Stimulated activated CD8-positive, alpha-beta memory T cell treated with anti-CD3 and anti-CD28 coated beads, Interleukin-7, amount 100 ng/mL, for 24 hours (primary cell): ENCODE measurements at places on chromosomes 7 and 10.

- no peak for DNase-seq
These were observed 161.7 kb downstream of the SVIL start for GRCh38 chr10:29473087-29473356.

DNA sequence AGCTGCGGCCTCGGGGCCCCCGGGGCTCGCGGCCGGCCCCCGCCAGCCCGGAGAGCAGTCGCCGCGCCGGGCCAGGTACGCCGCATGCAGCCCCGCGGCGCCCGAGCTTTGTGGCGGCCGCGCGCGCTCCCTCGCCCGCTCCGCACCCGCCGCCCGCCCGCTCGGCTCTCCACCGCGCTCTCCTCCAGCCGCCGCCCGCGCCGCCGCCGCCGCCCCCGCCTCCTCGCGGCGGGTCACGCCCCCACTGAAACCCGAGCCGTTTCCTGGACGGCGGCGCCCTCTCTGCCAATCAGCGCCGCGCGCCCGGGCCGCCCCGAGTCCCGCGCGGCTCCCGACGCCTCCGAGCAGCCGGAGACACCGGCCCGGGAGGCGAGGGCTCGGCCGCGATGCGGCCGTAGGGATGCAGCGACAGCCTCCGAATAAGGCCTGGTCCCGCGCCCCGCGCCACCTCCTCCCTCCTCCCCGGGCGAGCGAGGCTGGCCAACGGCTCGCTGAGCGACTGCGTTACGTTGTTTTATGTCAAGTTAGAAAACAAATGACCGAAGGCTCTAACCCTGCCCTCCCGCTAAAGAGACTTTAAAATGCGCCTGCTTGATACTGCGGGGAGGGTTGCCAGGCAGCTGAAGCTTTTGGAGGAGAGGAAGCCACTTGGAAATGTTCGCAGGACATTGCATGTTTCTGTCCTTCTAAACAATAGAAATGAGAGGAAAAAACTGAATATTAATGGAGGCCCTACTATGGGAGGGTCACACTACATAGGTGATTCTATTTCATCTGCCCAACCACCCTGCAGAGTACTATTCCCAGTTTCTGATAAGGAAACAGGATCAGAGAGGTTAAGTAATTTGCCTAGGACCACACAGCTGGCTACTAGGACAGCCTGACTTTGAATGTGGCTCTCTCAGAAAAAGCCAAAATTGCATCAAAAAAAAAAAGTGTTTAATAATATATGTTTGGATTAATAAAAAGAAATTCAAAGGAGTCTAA, at the start of gene FGFR2:
Gene FGFR2, minus strand, starts transcription at position 182 of the 987 bp plus-strand sequence. CDS start 4,627 bp downstream, outside the sequence.
- DNase-seq = no peak

DNA sequence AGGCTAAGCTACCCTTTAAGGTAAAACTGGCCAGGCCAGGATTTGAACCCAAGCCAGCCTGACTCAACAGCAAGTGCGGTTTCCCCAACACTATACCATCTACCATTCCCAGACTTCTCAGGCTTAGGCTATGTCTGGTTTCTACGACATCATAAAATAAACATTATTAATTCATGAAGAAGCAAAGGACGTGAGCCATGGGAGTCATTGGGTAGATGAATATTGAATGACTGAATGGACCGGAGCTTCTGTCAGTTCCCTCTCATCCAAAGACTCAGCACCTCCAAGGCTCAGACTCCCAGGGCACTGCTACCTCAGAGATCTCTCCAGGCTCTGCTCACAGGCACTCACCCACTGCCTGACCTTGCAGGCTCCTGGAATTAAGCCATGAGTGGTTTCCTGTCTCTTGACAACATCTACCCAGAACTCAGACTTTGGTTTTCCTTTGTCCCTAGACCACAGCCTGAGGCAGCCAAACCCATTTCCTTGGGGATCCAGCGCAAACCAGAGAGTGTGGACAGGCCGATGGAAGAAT, 64.6 kb upstream of the STEAP1B start:
- no peak for DNase-seq

GRCh38 chr7:148379677-148380076, 210.9 kb upstream of the C7orf33 start:
- no peak for DNase-seq

GRCh38 chr7:126727930-126728391, 524.8 kb downstream of the GRM8 start:
- no peak for DNase-seq

GRCh38 chr7:69598487-69599285, 411 bp downstream of the AUTS2 start:
- no peak for DNase-seq

- DNase-seq = no peak
These were observed 1.7 kb upstream of the NCAPG2 start for GRCh38 chr7:158706273-158706704.

DNA sequence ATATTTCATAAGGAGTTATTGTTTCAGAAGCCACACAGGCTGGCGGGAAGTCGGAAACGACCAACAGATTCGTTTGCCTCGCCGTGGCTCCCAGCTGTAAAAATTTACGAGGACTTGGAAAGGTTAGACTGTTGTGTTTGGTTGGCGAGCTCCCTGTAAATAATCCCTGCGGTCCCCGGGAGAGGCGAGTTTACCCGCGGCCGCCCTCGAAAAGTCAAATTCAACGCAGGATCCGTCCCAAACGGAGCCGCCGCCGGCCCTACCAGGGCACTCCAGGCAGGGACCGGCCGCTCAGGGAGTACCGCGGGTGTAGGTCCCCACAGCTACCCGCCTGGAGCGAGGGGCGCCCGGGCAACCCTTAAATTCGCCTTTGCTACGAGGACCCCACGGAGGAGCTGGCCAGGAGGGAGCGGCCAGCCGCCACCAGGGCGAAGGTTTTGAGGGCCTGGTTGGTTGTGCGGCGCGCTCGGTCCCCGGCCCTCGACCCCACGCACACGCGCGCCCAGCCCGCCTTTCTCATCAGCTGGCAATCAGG, 726 bp upstream of the HOXA9 start:
- DNase-seq = no peak

DNA sequence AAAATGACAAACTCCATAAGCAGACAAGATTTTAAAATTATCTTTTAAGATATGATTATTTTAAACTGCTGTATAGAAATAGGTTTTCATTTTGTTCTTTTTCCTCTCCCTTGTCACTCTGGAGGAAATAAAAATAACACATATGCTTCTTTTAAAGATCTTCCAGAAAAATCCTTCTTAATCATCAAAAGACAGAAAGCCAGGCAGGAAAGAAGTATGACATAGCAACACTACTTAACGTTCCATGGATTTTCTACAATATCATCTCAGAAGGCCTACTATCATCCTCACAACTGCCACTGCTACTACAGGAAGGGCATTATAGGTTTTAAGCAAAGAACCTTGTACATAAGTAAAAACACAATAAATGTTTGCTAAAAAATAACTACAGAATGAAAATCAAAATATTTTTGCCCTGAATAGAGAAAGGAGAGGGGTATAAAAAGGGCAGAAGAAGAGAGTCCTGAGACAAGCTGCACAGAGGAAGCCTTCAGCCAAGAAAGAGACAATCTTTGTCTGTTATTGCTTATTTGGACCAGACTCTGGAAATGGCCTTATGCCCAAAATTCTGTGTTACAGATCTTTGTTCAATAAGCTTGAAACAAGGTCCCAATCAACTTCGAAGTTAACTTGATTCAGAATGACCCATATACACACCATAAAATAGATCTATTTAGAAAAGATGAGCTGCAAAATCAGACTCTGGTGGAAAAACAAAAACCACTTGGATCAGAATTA, 67.8 kb downstream of the ABI1 start:
- DNase-seq = no peak

GRCh38 chr7:20307901-20308300, 22.8 kb upstream of the ITGB8 start:
- DNase-seq = no peak

GRCh38 chr10:35027567-35027966, 62.6 kb downstream of the CUL2 start:
- DNase-seq = no peak

DNA sequence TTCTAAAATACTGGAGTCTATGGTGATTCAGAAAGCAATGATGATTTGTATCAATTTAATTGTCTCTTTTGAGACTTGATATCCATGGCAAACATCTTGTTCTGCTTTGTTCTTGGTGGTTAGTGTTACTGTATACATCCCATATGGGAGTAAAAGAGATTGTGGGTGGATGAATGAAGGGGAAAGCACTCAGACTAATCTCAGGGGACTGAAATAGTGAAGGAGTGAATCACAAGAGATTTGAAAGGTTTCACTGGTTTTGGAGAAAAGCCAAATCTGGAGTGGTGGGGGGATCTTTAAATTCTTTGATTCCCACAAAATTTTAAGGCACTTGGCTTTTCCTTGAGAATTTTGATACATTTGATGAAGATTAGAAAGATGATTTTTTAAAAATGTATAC, 369.4 kb downstream of the INHBA start:
- no peak for DNase-seq

DNA sequence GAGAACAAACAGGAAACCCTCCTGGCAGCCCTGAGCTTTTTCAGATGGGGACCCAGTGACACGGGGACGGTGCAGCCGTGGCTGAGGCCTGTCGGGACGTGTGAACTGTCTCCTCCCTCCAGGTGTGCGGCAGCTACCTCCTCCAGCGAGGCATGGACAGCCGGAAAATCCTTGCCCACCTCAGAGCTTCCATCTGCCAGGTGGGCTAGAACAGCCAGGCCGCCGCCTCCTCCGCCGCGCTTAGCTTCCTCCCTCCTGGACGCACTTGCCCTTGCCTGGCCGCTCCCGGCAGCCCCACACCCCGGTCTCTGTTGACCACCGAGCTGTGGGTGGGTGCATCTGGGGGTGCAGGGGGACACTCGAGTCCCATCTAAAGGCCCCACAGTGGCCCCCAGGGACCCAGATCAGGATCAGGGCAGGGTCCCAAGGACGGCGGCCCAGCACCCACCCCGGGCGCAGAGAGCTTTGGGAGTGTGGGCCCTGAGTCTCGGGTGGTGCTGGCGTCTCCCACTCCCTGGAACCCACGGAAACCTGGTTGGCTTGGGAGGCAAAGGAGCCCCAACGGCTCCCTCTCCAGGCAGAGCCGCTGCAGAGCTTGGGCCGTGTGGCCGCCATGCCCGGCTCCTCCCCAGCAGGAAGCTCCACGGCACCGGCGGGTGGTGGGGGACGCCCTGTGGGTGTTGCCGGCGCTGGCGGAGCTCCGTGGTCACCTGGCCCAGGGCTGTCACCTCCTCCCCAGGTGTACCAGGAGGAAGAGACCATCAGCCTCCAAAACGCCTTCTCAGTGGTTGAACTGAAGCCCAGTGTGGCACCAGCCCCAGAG, 32.9 kb upstream of the UTF1 start:
- no peak for DNase-seq

DNA sequence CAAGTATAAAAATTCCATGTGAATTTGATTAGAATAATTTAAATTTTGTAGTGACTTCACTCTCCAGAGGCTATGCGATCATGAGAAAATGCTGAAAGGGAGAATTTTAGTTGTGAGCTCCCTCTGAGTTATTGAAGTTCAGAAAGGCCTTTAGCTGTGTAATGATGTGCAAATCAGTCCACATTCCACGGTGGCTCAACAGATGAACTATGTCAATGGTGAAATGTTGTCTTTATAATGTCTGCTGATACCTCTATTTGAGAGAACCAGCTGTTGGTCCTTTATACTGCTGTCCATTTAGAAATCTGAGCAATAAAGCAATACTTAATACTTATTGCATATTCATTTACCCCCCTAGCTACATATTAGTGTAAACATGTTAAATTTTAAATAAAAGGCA, 7.1 kb upstream of the ITGB8 start:
- DNase-seq = no peak

DNA sequence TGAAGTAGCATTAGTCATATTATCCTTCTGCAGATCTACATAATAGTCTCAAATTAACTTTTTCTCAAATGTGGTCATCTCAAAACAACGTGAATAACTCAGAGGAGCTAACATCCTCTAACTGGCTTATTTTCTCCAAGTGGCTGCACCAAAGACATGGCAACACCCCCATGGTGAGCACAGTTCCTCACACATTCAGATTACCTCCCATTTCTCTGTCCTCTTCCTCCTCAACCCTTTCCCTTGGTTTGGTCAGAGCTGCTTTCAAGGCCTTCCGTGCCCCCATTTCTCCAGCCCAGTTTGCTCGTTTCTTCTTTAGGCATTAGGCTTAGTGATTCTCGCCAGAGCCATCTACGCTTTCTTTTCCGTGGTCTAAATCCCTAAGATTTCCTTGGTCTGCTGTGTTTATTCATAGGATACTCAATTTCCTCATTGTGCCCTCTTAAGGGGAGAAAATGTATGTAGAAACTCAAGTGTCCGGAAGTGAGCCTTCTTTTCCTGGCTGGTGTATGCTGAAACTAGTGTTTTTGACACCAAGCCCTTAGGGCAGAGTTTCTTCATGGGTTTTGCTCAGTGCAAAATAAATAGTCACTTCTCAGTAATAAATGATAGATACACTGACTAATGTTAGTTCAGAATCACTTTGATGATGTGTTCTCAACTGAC, 2.6 kb downstream of the MET start:
- no peak for DNase-seq

GRCh38 chr10:26960308-26960707, 99.5 kb upstream of the ABI1 start:
- DNase-seq = no peak

GRCh38 chr10:23364378-23364777, 19.8 kb upstream of the C10orf67 start:
- DNase-seq = no peak
